Cortex of kidney (tissue), 1 donor: ENCODE measurements at places on chromosomes 5 and 9.

DNA sequence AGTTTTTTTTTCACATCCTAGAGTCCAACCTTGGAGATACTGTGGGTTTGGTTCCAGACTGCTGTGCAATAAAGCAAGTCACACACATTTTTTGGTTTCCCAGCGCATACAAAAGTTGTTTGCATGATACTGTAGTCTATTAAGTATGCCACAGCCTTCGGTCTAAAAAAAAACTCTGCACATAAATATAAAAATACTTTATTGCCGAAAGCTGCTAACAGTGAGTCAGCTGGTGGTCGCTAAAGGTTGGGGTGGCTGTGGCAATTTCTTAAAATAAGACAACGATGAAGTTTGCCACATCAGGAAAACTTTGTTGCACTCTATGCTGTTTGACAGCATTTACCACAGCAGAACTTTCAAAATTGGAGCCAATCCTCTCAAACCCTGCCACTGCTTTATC, 37.4 kb downstream of the UBQLN1 start:
- DNase-seq = no peak

GRCh38 chr9:136725612-136726011, 13.2 kb downstream of the DIPK1B start:
- no peak for DNase-seq

GRCh38 chr9:89174291-89174690, 4.3 kb downstream of the SHC3 start:
- DNase-seq = no peak

DNA sequence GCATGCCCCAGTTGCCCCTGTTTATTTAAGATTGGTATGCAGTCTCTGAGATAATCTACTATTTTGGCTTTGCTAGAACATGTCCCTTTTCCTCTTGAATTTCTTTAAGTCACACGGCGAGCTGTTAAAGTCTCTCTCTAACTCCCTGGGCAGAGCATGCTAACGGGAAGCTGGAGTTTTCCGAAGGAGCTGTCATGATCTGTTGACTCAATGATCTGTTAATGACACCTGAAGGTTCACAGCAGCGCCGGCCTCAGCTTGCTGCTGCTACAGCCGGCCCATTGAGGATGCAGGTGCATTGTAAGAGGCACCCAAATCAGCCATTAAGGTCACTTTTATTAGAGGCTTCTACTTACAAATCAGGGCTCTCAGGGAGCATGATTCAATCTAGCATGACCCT, 1203.4 kb downstream of the MAT2B start:
- DNase-seq = no peak

GRCh38 chr5:146588331-146589027, 72.5 kb upstream of the GPR151 start:
- no peak for DNase-seq

DNA sequence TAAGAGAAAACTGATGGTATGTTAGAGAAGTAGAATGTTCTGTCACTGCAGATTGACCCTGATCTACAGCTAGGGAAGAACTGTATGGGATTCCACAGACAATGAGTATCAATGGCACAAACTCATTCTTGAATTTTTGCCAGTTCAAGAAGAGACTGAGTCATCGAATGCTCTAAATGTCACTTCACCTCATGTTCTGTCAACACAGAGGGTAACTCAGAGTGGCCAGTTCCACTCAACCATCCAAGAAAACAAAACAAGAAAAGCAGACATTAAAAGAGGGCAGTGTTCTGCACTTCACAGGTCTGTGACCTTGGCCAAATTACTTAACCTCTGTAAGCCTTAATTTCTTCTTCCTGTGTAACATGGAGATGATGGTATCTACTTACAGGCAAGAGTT, 132.2 kb upstream of the HMHB1 start:
- DNase-seq = no peak

GRCh38 chr9:81548911-81549310, 140.4 kb downstream of the TLE1 start:
- no peak for DNase-seq

DNA sequence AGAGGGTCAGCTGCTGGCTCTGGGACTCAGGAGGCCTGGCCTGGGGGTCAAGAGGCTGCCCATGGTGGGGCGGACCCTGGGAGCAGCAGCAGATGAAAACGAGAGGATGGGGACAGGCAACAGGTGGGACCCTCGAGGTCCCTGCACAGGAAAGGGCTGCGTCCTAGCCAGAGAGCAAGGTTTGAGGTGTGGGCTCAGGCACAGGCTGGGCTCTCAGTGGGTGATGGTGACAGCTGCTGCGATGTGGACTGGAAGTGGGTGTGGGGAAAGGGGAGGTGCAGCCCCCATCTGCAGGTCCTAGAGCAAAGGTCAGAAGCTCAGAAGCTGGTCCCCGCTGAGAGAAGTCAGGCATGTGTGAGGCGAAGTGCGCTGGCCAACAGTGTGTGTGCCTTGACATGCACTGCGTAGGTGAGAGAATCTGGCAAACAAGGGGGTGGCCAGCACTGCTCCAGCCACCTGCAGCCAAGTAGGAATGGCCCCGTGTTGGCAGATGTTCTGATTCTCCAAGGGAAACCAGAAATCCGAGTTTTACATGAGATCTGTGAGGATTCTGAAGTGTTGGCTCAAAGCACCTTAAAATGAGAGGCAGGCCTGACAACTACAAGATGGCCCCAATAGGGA, 85.7 kb downstream of the COL23A1 start:
- DNase-seq = no peak

- DNase-seq = no peak
Measured at GRCh38 chr5:153618307-153618706, 127.8 kb downstream of the GRIA1 start.

GRCh38 chr9:106615118-106615889, 247.7 kb upstream of the ZNF462 start:
- DNase-seq = no peak

GRCh38 chr5:14598225-14598624, 16.6 kb downstream of the OTULINL start:
- no peak for DNase-seq

GRCh38 chr5:607541-608428, 4.4 kb upstream of the CEP72 start:
- DNase-seq = no peak

- no peak for DNase-seq
Measured at GRCh38 chr5:1497795-1498622, 25.8 kb downstream of the LPCAT1 start.

DNA sequence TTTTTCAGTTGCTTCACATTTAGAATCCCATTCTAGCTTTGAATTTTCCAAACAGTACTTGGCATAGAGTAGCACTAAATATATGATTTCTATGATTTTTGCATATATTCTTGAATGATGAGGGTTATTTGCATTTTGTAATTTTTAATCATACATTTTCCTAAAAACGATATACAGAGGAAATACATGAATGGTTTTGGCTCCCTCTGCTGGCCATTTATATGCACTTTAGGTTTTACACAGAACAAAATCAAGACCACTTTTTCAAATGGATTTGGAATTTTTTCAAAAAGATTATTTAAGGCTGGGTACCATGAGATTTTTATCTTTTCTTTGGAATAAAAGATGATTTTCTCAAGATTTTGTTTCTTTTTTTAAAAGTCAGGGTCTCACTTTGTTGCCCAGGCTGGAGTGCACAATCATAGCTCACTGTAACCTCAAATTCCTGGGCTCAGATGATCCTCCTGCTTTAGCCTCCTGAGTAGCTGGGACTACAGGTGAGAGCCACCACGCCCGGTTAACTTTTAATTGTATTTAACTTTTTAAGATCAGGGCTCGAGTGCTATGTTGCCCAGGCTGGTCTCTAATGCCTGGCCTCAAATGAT, 16.7 kb upstream of the COMMD10 start:
- no peak for DNase-seq

DNA sequence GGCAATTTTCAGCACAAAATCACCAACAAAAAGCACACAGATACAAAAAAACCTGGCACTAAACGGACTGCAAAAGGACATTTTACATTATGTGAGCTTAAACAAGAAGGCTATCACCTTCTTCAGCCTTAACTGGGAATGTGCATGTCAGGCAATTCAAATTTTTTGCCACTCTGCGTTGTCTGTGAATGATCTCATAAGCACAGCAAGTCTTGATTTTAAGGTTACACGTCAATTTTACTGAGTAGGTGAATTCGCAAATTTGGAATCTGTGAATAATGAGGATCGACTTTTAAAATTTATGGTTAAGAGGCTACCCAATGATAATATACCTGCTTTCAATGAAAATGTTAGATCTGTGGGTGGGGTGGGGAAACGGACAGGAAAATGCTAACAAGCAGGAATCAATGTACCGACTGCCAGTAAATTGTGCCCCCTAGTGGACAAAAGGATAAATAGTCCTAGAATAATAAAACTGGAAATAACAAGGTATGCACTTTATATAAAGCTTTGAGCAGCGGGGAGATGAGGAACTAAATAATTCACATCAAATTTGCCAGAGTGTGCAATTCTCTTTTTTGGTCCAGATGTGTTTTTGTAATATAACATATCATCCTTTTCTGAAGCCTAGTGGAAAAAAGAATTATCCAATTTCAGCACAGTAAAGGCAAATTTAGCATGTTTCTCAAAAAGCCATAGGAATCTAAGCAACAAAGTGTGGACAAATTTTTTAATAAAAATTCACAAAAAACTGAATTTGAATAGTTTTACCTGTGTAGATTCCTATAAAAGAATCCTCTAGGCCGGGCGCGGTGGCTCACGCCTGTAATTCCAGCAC, 20.5 kb downstream of the EQTN start:
- DNase-seq = no peak

- DNase-seq = no peak
Measured at GRCh38 chr9:18075253-18075952, 398.6 kb upstream of the ADAMTSL1 start.

DNA sequence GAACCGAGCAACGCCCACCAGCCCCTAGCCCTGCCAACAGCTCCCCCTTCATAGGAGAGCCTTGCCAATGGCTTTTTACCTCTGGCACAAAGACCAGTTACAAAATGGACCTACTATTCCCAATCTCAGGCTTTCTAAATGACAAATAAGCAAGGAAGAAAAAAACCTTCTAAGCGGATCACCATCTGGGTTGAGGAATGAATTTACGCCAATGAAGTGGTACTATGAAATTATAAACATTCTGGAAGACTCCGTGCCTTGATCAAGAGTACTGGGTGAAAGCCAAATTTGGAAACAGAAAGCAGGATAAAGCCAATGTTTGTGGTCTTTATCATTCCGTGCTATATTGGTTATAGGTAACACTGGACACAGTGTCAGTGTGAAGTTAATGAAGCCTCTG, 371.9 kb downstream of the NDUFS4 start:
- no peak for DNase-seq

DNA sequence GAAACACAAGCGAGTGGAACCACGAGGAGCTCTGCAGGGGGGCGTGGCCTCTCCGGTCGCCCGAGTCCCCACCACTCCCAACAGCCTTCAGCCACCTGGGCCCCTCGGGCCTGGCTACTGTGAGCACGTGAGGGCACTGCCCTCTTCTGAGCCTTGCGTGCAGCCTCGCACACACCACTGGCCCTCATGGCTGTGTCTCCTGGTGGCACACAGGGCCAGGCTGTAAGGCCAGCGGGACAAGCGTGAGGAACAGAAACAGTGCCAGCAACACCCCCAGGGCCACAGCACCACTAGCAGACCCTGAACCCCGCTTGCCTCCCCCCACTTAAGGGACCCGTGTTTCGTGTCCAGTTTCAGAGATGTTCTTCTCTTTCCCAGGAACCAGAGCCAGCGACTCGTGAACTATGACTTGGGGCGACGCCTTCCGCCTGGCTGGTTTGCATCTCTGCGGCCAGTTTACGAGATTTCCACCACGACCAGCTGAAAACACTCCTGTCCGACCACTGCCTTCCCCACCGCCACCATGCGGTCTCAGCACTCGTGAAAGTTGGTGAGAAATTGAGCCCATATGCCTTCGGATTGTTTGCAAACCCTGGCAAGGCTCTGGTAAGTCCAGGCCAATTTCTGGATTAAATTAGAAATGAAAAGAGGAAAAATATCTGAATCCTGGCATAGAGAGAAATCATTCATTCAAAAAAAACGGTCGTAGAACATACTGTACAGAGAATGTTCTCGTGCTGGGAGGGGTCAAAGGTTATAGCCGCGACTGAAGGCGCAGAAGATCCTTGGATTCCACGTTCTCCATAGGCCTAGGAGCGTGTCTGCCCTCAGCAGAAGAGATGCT, 135.6 kb downstream of the ZNF354C start:
- DNase-seq = no peak

GRCh38 chr5:56310711-56311204, 77.6 kb upstream of the ANKRD55 start:
- no peak for DNase-seq

DNA sequence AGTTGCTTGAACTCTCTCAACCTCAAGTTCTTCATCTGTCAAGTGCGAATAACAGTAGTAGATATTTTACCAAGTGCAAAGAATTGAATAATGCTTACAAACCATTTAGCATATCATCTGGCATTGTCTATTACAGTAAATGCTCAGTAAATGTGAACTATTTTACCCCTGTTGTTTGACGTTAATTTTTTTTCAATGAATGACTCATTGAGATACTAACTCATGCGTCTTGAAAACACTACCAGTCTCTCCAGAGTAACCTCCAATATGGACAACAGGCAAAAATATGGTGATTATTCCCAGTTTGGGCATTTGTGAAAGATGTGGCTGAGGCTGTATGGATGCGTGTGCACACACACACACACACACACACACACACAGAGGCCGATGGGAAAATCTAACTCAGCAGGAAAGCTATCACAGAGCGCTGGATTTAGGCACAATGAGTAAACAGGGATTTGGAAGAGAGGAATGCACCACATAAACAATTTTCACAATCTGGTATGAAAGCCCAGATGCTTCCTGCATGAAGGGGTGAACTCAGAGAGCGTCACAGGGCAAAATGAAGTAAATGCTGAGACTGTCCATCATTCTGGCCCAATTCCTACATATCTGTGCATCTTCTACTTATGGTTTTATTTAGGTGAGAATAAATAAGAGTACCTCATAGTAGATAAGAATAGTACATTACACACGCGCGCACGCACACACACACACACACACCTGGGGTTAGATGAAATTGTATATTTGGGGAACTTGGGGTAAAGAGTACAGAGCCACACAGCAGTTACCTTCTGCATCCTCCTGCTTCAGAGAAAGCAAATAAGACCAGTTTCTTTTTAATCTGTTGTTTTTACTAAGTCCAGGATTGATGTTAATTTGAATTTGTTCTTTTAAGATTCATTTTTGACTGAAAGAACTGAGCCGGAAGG, 128.7 kb downstream of the PALM2AKAP2 start:
- DNase-seq = no peak

- no peak for DNase-seq
Measured at GRCh38 chr5:72226950-72227349, 93.1 kb downstream of the MRPS27 start.
